ENCODE measurements at places on chromosomes 2 and 18. TPM values are rescaled to one million over a fixed set of nuclear protein-coding genes. Genes with fewer than 3 reads are reported as not detected.

RAB17 gene
- total RNA-seq, result 0.41 TPM

DNA sequence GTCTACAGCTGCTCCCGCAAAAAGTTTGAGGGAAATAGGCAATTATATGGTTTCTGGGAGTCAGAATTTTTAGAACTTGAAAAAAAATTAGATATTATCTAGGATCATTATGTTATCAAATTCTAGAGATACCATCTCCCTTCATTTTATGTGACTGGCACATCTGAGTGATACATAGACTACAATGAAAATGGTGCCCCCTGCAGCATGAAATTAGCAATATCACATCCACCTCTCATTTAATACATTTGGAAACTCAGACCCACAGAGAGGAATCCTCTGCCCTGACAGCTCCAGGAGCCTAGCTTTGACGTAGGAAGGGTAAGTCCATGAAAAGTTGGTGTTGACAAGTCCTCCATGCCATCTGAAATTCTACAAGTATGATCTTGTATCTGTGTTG, 381.6 kb downstream of the SUCLG1 start:
- no peak for DNase-seq

KCNG2 gene
- total RNA-seq, result under 0.01 TPM

- no peak for DNase-seq
Measured at GRCh38 chr18:24227977-24228666, 89.3 kb downstream of the CABYR start.

GRCh38 chr2:174624895-174625430, 27.4 kb upstream of the WIPF1 start:
- no peak for DNase-seq

GRCh38 chr2:201127570-201127969, 11.6 kb downstream of the CFLAR start:
- DNase-seq, result no peak

PAX3 gene
- not detected for total RNA-seq

- no peak for DNase-seq
Measured at GRCh38 chr2:238855299-238855698, 7.4 kb downstream of the TWIST2 start.

DNA sequence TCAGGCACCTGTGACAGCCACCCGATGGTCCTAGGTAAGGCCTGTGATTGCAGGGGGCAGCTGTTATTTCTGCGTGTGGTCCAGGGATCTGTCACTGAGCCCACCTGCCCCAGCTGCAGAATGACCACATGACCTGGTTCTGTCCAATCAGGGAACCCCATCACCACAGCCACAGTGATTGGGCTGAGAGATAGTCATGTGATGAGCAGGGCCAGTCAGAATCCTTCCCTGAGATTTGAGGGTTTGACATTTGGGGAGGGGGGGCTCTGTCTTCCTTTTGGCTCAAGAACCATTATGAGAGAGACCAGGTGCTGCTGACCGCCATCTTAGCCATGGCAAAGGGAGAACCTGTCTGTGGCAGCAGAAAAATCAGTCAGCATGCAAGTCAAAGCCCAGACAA, 147.2 kb downstream of the SMAD7 start:
- DNase-seq, result no peak

AGXT gene
- not detected for total RNA-seq

GRCh38 chr2:120109186-120110061, 96.5 kb downstream of the EPB41L5 start:
- peak; percentile 26 for DNase-seq

DNA sequence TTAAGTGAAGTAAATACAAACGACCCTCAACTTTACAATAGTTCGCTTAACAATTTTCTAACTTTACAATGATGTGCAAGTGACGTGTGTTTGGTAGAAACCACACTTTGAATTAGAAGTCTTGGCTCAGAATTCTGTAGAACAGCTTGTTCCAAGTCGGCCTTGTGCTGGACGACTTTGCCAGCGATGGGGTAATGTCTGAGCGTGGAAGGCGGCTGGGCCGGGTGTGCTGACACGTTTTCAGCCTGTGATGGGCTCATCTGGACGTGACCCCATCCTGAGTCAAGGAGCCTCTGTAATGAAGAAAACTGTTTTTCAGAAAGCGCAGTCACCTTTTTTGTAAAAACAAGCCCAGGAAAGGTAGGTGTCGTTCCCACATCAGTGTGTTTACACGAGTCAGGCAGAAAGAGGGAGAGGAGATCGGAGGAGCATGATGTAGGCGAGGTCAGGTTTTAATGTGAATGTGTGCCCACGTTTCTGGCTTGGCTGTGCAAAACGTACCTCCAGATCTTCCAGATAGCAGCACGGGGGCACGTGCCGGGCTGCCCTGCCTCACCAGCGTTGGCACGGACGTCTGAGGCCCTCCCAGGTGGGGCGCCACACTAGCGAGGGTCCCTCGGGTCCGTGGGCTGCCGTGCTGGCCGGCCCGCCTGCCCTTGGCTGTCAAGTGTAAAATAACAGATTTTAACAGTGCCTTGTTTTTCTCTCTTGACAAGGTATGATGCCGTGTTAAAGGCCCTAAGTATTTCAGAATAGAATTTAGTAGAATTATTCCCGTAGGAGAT, 54.6 kb downstream of the CTDP1 start:
- DNase-seq, result no peak

GRCh38 chr2:179749210-179749609, 112.2 kb downstream of the ZNF385B start:
- no peak for DNase-seq

- DNase-seq, result no peak
Measured at GRCh38 chr2:96267159-96267971, 1.3 kb downstream of the CIAO1 start.

CIB4 gene
- not detected for total RNA-seq

PROM2 gene
- total RNA-seq, result 0.82 TPM

DNA sequence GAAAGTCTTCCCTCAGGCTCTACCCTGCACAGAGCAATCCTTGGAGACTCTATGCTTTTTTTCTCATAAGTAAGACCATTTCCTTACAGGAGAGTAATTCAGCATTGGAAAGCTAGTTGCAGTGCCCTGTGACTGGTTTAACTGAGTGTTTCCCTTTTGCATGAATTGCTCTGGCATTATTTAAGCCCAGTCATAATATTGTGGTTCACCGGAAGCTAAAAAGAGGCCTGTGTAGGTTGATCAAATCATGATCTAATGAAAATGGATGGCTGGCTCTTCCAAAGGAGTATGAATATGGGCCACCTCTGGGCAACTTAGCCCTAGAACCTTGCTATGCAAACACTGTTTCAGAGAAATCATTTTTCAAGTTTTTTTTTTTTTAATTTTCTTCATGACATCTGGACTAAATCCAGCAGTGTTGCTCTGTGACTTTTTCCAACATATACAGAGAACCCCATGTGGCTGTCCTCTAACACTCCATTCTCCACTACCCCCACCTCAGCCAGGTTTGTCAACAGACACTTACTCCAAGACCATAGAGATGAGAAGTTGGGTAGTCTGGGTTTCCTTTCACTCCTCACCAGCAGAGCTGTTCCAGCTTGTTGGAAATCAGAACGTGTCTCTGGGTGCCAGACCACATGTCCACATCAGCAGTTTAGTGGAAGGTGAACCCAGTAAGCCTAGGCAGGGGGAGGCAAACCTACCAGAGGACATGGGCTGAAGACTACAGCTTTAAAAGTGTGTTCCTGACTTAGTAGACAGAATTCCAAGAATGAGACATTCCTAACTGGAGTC, 175.2 kb upstream of the SLC14A2 start:
- no peak for DNase-seq

SKOR2 gene
- not detected for total RNA-seq

DNA sequence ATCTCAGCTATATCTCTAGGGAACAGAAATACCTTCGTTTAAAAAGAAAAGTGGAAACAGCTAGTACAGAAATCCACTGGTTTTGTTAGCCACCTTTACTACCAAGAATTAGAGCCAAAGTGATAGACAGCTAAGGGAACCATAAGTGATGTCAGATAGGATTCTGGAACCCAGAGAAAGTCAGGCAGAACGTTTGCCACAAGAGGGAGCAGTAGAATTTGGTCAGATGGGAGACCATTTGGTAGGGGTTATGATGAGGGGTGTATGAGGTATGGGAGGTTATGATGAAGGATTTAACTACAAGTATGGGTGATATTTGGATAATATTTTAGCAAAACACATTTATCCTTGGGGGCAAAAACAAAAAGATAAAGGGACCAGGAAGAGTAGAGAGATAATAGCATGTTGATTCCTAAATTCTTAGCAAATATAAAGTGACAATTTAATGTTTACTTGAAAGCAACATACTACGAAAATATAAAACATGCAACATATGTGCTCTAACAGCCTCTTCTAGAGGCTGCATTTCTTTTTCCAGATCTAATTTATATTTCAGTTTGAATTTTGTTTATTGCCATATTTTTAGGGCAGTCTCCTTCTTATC, 3.3 kb downstream of the SLC8A1 start:
- DNase-seq, result no peak

- DNase-seq, result no peak
Measured at GRCh38 chr2:141515931-141516330, 614.9 kb downstream of the LRP1B start.

DNA sequence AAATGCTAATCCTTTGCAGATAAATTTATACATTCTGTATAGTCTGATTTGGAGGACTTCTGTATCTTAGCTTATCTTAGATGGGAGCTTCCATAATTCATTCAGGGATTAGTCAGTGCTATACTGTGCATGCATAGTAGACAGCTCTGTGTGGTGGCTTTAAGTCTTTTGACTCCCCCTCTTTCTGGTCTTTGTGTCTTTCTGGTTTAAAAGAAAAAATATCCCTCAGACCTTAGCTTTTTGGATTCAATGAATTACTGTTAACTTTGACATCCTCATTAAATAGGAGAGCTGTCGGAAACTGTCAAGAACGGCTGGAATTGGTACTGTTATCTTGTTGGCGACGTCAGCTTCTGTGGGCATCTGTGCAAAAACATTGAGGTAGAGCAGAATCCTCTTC, 130.4 kb downstream of the SPTBN1 start:
- DNase-seq, result no peak

KLHL29 gene
- total RNA-seq, result 14.3 TPM

DNA sequence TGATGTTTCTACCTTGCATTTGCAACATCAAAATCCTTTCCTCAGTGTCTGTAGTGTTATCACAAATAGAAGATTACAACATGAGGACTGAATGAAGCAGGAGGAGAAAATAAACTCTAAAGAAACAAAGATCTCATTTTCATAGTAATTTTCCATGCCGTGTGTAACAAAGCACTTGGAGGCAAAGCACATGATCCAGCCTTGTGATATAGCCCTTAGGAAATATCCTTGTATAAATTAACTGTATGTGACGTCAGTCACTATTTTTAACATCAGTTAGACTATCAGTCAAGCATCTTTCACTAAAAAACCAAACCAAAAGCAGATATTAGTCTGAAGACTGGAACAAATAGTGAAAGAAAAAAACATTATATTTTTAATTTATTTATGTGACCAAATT, 492.1 kb upstream of the CNTNAP5 start:
- no peak for DNase-seq

GRCh38 chr2:210752532-210752931, 196.1 kb downstream of the CPS1 start:
- no peak for DNase-seq

SLC66A2 gene
- 29.8 TPM for total RNA-seq

DNA sequence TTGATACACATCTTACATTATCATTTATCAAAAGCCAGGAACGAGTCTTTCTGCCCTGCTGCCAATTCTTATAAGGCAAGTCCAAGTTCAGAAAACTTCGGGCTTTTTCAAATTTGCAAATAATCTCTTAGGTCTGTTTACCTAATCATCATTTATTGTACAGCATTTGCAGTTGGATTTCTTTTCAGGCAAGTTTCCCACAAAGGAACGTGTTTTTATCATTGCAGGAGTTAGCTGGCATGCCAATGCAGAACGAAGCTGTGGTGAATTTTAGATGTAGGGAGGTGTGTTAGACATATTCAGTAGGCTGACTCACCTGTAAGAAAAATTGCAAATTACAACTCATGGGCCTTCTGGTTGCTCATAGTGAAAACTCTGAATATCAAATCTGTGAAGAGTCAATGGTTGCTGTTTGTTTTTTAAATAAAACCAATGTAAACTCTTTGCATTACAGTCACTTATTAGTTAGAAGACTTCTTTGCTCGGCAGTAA, 209.6 kb downstream of the SRBD1 start:
- DNase-seq, result no peak

FTCDNL1 gene
- 2.0 TPM for total RNA-seq

- peak; percentile 53 for DNase-seq
Measured at GRCh38 chr2:26144953-26145680, 27.8 kb upstream of the GAREM2 start.

FSHR gene
- total RNA-seq, result not detected

DNA sequence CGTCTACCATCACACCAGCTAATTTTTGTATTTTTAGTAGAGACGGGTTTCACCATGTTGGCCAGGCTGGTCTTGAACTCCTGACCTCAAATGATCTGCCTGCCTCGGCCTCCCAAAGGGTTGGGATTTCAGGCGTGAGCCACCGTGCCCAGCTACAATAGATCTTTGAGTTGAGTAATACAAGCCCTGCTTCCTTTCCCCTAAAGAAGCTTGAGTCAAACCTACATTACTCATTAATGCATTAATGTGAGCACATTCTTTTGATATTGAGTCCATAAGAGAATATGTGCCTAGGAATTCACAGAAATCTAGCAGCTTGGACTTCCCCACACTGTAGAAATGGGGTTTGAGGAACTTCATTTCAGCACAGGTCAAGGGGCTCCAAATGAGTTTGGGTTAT, 39.6 kb downstream of the PSMG2 start:
- DNase-seq, result no peak

DNA sequence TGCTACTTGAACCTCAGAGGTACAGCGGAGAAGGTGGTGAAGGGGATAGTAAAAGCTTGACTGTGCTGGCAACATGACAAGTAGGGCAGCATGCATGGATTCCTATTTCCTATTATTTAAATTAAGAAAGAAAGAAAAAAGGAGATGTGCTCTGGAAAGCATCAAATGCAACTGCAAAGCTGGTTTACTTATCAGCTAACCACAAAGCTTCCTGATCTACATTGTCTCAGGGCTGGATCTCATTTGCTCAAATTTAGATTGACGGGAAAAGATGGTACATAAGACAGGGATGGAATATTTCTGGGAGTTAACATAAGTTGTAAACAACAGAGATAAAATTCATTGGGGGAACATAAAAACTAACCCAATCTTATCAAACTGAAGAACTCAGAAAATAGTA, 178.0 kb downstream of the RIT2 start:
- DNase-seq, result no peak

GALNT1 gene
- total RNA-seq, result 82.7 TPM

EFHD1 gene
- 0.82 TPM for total RNA-seq

RTP5 gene
- 2.4 TPM for total RNA-seq

- no peak for DNase-seq
Measured at GRCh38 chr2:127657232-127657595, 11.3 kb downstream of the GPR17 start.

SLC9A4 gene
- total RNA-seq, result under 0.01 TPM

DNA sequence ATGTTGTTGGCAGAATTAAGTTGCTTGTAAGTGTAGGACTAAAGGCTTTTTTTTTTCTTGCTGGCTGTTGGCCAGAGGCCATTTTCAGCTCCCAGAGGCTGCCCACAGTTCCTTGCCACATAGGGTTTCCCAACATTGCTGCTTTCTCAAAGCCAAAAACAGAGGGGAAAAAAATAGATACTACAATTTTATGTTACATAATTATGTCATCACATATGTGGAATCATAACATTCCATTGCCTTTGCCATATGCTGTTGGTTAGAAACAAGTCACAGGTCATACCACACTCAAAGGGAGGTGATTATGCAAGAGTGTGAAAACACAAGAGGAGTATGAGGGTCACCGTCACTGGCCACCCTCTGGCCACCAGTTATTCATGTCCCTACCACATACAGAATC, 154.5 kb downstream of the RTN4 start:
- DNase-seq, result no peak

GREB1L gene
- 1.6 TPM for total RNA-seq

SIX3 gene
- 1.2 TPM for total RNA-seq

SERPINB2 gene
- total RNA-seq, result not detected
